MCF 10A (cell line): ENCODE measurements at places on chromosomes 12 and 14.

DNA sequence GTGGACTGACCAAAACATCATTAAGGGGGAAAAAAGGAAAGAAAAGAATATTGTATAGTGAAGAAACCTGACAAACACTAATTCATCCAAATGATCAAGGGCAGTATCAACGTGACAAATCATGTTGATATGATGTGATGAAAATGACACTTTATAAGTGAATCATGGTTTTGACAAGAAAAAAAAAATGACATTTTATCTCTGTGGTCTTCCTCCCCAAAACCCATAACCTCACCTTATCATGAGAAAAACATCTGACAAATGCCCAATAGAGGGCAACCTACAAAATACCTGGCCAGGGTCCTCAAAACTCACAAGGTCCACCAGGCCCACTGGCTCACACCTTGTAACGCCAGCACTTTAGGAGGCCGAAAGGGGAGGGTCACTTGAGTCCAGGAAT is 13.8 kb downstream of the TMED10 start:
- peaks cover 31% of the 10 kb centered on the region for H3K4me1 ChIP-seq
- no peak for DNase-seq
- no peak overlapping the region for H3K4me3 ChIP-seq
- H3K36me3 ChIP-seq = peaks cover 29% of the 10 kb centered on the region
- peak overlapping the region; percentile 59 for H3K27ac ChIP-seq
- H3K27me3 ChIP-seq = no peaks in the 10 kb centered on the region

DNA sequence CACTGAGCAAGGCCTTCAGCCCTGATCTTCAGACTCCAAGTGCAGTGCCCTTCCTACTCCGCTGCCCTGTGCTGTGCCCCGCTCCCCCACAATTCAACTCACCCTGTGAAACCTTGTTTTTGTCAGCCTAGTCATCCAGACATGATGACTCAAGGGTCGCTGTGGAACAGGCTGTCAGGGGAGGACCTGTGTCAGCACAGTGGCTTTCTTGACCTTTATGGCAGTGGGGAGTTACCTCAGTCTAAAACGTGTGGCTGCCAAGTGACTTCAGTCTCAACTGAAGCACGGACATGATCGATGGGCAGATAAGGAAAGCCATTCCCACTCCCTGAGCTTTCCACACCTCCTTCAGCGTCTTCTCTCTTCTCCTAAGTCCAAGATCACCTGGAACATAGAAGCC is 16.3 kb upstream of the FLVCR2 start:
- peaks cover 8% of the 10 kb centered on the region for H3K36me3 ChIP-seq
- peak overlapping the region; percentile 73 for H3K27ac ChIP-seq
- peaks cover 26% of the 10 kb centered on the region for H3K4me1 ChIP-seq
- no peaks in the 10 kb centered on the region for H3K27me3 ChIP-seq
- no peak overlapping the region for H3K4me3 ChIP-seq

GRCh38 chr12:49039421-49040363 is 20.9 kb downstream of the KMT2D start:
- H3K4me3 ChIP-seq = no peak overlapping the region
- H3K27ac ChIP-seq = peak overlapping the region; percentile 83
- no peaks in the 10 kb centered on the region for H3K27me3 ChIP-seq
- H3K36me3 ChIP-seq = peaks cover 76% of the 10 kb centered on the region

DNA sequence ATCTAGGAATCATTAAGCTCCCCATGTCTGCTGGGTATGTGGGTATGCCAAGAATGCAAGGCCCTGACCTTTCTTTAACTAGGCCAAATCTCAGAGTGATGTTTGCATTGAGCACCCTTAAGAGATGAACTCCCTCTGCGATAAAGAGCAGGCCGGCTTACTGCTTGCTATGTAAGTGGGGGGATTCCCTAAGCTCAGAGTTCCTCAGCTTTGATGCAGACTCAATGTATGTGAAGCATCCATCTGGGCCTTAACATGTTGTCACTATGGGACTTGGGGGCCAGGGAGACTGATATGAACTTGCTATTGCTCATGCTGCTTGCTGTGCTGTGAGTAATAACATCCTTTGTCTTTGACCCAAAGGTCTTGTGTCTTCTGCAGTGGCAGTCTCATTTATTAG is 149.7 kb downstream of the C12orf75 start:
- peaks cover 27% of the 10 kb centered on the region for H3K4me1 ChIP-seq
- H3K27me3 ChIP-seq = no peaks in the 10 kb centered on the region
- H3K36me3 ChIP-seq = peaks cover 4% of the 10 kb centered on the region
- DNase-seq = no peak

GRCh38 chr14:105061428-105062047 is 3.7 kb downstream of the GPR132 start:
- no peak for DNase-seq
- H3K4me1 ChIP-seq = no peaks in the 10 kb centered on the region
- H3K27ac ChIP-seq = no peak overlapping the region
- H3K36me3 ChIP-seq = no peaks in the 10 kb centered on the region
- H3K4me3 ChIP-seq = no peak overlapping the region
- H3K27me3 ChIP-seq = peaks cover 8% of the 10 kb centered on the region

DNA sequence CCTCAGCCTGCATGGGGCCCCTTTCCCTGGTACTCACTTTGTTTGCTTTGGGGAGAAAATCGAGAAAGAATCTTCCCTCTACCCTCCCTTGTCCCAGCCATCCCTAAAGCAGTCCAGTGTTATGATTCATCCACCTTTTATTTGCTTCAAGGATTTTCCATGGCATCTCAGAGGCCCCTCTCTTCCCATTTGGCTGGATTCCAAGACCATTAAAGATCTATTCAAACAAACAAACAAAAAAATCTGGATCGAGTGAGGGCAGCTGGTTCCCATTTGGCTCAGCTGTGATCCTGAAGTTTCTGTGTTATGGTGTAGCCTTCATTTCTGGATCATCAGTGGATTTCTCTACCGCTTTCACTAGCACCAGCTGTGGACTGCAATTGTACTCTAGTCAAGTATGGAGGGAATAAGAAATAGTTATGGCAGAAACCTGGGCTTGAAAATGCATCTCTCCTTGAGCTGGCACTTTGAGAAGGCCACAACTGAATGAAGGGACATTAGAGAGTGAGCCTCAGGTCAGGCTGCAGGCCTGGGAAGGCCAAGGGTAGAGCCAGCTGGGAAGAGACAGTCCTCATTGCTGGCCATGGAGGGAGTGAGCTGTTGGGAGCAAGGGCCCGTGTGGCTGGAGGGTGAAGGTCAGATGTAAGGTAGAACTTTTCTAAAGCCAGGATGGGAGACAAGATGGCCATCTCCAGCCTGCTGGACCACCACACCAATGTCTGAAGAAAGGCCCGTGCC is 13.7 kb downstream of the KRT71 start:
- H3K4me1 ChIP-seq = peaks cover 19% of the 10 kb centered on the region
- no peak overlapping the region for H3K27ac ChIP-seq
- H3K4me3 ChIP-seq = no peak overlapping the region
- no peaks in the 10 kb centered on the region for H3K27me3 ChIP-seq
- DNase-seq = peak; percentile 78

DNA sequence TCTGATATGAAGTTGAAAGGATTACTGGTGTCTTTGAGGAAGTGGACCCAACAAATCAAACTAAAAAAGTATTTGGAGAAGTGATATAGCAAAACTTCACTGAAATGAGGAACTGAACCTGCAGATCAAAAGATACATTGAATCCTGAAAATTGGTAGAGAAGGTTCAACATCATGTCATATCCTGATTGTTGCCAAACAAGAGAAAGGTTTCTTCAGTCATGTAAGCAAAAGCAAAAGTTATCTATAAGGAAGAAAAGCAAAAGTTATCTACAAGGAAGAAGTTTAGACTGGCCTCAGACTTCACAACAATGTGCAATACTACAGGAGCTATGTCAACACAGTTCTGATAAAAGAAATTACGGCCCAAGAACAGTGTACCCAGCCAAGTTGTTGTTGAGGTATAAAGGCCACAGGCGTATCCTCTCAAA is 142.7 kb downstream of the RAD51B start:
- H3K27ac ChIP-seq = peak overlapping the region; percentile 82
- H3K4me1 ChIP-seq = peaks cover 32% of the 10 kb centered on the region
- H3K4me3 ChIP-seq = no peak overlapping the region
- DNase-seq = no peak

DNA sequence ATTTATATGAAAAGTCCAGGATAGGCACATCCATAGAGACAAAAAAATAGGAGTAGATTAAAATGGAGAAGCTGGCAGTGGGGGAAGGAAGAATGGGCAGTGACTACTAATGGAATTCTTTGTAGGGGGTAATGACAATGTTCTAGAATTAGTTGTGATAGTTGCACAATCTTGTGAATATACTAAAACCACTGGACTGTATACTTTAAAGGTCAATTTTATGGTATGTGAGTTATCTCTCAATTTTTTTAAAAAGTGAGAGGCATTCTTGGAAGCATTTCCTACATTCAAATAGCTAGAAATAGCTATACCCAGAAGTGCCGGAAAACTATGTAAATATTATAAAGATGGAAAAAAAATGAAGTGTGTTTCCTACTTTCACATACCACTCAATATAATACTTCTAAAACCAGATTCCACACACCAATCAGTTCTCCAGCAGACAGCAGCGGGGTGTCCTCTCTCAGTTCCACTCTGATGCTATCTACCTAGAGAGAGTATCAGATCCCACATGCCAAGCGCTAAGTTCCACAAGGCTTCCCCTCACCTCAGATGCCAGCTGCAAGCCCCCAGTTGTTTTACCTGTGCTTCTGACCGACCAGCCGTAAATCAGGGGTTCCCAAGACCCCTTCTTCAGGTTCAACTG is 41.7 kb upstream of the NID2 start:
- DNase-seq = no peak
- no peak overlapping the region for H3K27ac ChIP-seq
- H3K27me3 ChIP-seq = no peaks in the 10 kb centered on the region
- H3K4me1 ChIP-seq = no peaks in the 10 kb centered on the region

DNA sequence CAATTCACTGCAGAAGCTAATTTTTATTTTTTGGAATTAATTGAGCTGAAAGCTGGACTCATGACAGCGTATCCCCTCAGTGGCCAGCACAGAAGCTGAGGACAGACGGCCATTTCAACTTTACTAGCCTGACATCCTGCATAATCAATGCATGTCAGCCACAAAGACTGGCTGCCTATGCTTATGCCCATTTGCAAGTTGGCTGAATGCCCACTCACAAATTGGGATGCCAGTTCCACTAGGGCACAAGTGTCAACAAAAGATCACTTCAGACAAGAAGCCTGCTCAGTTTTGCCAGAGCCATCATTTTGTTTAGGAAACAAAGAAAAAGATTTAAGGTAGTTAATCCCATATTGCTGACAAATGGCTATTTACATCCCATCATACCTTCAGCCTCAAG is 417.6 kb downstream of the NOVA1 start:
- H3K27me3 ChIP-seq = peaks cover 16% of the 10 kb centered on the region
- H3K4me3 ChIP-seq = no peak overlapping the region
- no peaks in the 10 kb centered on the region for H3K4me1 ChIP-seq
- no peak for DNase-seq

DNA sequence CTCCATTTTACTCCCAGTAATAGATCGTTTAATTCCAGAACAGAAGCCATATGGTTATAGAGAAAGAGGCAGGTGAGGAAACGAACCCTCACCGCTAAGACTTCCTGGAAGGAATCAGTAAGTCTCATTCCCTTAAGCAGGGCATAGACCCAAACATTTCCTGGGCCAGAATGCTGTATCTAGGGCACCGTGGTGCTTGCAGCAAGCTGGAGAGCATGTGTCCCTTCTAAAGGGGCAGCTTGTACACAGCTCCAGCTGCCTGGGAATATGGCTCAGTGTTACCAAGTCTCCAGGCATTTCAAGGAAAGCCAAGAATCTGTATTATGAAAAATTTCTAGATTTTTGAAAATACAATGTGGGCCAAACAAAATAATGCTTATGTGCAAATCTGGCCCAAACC is 73.4 kb downstream of the PPM1H start:
- H3K27me3 ChIP-seq = no peaks in the 10 kb centered on the region
- H3K4me1 ChIP-seq = peaks cover 23% of the 10 kb centered on the region
- no peak overlapping the region for H3K27ac ChIP-seq
- no peak for DNase-seq

- no peaks in the 10 kb centered on the region for H3K27me3 ChIP-seq
- DNase-seq = peak; percentile 43
- H3K4me3 ChIP-seq = no peak overlapping the region
- no peak overlapping the region for H3K27ac ChIP-seq
- H3K36me3 ChIP-seq = peaks cover 4% of the 10 kb centered on the region
Observed at GRCh38 chr14:49992901-49993339, 100.0 kb downstream of the ARF6 start.

GRCh38 chr12:80196419-80196818 is 97.1 kb downstream of the OTOGL start:
- no peak overlapping the region for H3K4me3 ChIP-seq
- H3K36me3 ChIP-seq = no peaks in the 10 kb centered on the region
- no peaks in the 10 kb centered on the region for H3K4me1 ChIP-seq
- no peaks in the 10 kb centered on the region for H3K27me3 ChIP-seq
- no peak for DNase-seq
- no peak overlapping the region for H3K27ac ChIP-seq

- H3K36me3 ChIP-seq = no peaks in the 10 kb centered on the region
- DNase-seq = peak; percentile 71
- H3K4me3 ChIP-seq = no peak overlapping the region
Observed at GRCh38 chr12:20492251-20492760, 124.0 kb downstream of the PDE3A start.

GRCh38 chr14:25570483-25570882 is 520.5 kb upstream of the STXBP6 start:
- no peaks in the 10 kb centered on the region for H3K27me3 ChIP-seq
- H3K4me1 ChIP-seq = no peaks in the 10 kb centered on the region
- H3K27ac ChIP-seq = no peak overlapping the region
- H3K4me3 ChIP-seq = no peak overlapping the region
- no peak for DNase-seq

GRCh38 chr14:87397499-87397898 is 595.5 kb downstream of the GALC start:
- no peaks in the 10 kb centered on the region for H3K36me3 ChIP-seq
- peaks cover 6% of the 10 kb centered on the region for H3K4me1 ChIP-seq
- H3K27ac ChIP-seq = no peak overlapping the region
- no peak overlapping the region for H3K4me3 ChIP-seq
- no peak for DNase-seq

- peaks cover 21% of the 10 kb centered on the region for H3K4me1 ChIP-seq
- DNase-seq = peak; percentile 84
- no peaks in the 10 kb centered on the region for H3K27me3 ChIP-seq
- peak overlapping the region; percentile 50 for H3K27ac ChIP-seq
- no peaks in the 10 kb centered on the region for H3K36me3 ChIP-seq
Observed at GRCh38 chr14:103867523-103867953, 20.2 kb upstream of the PPP1R13B start.
